CD4-positive, alpha-beta T cell treated with Interleukin-21 for 1 hour (primary cell): ENCODE measurements at places on chromosomes 16 and 17.

- no peak for DNase-seq
Measured at GRCh38 chr17:48960834-48961515, 7.4 kb downstream of the GIP start.

DNA sequence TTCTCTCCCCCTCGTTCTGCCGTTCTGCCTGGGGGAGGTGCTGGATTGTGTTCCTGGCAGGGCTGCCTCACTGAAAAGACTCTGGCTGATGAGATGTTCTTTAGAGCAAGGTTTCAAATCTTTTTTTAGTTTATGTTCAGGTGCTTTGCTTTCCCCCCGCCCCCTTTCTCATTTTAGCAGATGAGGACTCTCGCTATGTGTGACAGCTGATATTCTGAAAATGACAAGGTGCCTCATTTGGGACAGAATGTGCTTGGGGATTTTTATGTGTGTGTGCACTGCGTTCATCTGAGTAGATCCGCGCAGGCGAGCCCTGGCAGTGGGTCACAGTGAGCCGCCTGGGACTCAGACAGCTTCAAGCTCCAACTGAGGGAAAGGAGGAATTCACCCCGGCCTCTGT lies 205.9 kb downstream of the HS3ST4 start:
- DNase-seq = no peak

DNA sequence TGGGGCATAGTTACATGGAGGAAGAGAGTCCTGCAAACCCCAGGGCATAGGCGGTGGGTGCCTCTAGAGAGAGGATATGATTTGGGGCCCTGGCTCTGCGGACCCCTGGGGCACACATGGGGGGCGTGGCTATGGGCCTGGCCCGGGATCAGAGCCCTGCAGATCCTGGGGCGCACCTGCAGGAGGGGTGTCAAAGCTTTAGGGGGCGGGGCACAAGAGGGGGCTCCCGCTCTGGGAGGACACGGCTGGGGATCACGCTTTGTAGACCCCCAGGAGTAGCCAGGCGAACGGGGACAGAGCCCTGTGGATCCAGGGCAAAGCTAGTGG lies 497 bp downstream of the BCL7C start:
- no peak for DNase-seq

GRCh38 chr16:88502776-88503280 lies 49.7 kb downstream of the ZFPM1 start:
- no peak for DNase-seq

DNA sequence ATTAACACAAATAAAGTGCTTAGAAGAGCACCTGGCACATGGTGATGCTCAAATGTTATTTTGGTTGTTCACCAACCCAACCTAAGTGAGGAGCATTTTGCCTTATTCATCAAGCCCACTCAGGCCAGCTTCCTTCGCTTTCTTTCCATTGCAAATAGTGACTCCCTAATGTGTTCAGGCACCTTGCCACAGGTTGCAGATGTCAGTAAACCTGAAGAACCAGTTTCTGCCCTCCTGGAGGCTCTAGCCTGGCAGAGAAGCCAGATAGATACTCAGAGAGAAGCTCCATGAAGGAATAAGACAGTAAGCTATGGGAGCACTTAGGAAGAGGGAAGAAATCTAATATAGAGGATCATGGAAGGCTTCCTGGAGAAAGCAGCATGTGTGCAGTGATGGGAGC lies 23.9 kb downstream of the GPR139 start:
- no peak for DNase-seq

DNA sequence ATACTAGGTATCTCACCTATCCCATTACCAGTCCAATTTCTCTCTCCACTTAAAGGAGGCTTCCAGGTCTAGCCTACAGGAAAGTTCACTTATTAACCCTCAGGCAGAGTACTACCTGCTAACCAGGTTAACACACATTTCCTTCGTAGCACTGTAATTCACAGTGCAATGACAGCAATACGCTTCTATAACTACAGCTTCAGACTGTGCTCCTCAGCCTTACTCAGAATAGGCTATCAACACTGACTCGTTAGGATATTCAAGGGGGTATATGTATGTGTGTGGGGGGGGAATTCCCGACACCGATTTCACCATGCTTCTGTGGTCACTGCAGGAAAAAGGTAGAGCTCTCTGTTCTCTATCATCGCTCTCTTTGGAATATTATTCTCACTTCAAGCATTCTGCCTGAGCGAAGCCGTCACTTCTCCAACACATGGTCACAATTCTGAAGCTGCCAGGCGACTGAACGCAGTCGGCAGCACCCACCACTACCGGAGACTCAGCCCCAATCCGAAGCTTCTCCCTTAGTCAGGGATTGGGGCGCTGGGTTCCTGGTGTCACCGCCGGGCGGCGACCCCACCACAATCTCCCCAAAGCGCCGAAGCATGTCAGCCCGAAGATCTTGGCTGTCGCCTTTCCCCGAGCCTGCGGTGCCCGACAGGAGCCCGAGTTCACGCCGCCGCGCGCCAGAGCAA lies 618 bp downstream of the GGA3 start:
- peak; percentile 65 for DNase-seq

GRCh38 chr16:61726701-61727100 lies 309.5 kb downstream of the CDH8 start:
- DNase-seq = no peak

DNA sequence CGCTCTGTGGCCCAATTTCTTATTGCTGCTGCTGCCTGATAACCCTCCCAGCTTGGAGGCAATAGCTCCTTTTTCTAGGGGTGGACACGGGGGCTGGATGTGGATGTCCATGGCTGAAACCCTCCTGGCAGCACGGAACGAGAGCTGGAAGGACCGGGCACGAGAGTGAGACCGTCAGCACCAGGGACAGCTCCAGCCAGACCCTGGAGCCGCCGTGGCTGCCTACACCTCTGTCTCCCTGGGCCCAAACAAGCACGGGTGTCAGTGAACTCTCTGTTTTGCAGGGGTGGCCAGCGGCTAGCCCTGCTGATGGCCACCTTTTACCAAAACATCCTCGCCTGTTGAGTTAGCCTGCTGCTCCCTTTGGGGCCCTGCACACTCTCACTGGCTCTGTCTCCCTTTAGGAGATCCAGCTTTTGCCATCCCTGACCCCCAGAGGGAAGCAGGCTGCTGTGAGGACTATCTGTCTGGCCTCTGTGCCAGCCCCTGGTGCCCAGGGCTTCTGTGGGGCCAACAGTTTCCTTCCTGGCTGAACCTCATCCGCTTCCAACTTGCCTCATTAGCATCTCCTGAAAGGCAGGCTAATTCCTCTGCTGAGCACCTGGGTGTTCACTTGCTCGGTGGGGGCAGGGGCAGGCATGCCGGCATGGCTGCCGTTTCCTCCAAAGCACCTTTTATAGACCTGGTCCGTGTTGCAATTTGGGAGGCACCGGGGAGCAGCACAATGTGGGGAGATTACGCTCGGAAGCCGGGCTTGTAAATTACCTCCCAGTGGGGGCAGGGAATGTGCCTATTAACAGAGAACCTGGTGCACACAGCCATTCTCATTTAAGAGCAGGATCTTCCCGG lies 118.1 kb downstream of the ENGASE start:
- no peak for DNase-seq

- no peak for DNase-seq
Measured at GRCh38 chr16:12609937-12610699, 193.6 kb downstream of the CPPED1 start.

- no peak for DNase-seq
Measured at GRCh38 chr17:67982686-67983382, 13.4 kb downstream of the C17orf58 start.

- DNase-seq = no peak
Measured at GRCh38 chr16:25045696-25046381, 30.7 kb upstream of the ARHGAP17 start.

DNA sequence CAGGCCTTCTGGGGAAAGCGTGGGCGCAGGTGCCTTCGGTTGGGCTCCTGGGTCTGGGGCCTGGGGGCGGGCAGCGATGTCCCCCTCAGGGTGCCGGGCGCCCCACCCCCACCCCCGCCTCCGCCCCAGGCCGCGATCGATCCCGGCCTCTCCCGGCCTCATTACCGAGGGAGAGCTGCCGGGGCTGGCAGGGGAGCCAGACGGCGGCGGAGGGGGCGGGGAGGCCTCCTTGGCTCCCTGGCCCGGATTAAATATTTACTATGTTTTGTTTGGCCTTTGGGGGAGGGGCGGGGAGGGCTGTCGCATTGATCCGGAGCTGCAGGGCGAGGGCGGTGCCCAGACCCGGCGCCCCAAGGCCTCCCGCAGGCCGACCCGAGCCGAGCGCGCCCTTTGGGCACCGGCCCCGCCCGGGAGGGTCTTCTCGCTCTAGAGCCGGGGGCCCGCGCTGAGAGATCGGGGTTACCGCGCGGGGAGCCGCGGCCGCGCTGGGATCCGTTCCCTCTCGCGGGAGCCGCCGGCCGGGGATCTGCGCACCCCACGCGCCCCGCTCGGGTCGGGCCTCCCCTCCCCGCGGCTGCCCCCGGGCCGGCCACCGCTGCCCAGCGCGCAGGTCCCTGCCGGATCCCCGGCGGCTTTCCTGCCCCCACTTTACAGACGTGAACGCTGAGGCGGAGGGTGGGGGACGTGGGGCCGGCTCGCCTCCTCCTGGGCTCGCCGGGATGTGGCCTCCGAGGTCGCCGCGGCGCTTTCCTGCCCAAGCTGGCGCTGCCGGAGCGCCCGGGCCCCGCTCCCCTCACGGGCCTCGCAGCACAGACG lies 27.0 kb downstream of the RTN4RL1 start:
- DNase-seq = no peak

DNA sequence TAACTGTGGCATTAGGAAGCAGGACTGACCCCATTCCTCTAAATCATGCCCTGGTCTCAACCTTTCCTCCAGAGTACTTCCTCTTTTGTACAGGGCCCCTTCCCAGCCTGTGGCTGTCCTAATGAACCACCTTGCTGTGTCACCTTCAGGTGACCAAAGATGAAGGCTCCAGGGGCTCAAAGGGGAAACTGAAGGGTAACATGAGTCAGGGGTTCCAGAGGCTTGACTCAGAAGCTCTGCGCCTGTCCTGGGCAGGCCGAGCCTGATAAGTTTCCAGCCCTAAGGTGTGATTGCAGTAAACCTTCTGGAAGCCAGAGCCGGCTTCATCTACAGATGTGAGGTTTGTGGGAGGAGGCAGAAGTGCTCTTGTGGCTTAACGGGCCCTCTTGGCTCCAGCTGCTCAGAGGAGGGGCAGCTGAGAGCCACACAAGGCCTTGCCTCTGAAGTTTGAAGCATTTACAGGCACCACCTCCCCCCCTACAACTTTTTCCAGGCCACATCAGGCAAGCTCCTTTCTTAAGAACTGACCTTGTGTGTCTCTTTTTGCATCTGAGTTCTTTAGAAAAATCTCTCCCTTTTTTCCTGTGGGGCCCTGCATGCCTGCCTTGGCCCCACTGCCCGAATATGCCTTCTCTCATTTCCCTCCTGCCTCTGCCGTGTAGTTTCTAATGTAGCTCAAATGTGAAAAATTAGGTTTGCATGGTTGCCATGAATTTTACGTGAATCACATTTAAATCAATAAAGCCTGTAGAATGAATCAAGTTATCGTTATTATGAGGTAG lies 149.9 kb downstream of the CLEC16A start:
- DNase-seq = no peak

DNA sequence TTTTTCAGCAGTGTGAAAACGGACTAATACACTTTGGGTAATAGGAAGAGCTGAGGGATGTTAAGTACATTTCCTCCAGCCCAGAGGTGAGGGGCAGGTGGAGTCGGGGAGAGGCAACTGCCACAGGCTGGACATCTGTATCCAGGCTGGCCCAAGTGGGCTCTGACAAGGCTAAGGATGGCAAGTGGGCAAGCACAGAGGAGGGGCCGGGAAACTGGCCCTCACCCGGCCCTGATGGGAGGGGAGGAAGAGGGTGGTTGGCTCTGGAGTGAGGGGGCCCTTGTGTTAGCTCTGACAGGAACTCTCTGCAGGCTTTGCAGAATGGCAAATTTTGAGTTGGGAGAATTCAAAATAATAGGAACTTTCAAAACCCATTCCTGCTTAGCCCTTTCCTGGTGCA lies 251.0 kb upstream of the TNRC6C start:
- no peak for DNase-seq

- DNase-seq = peak; percentile 70
Measured at GRCh38 chr17:64491034-64491860, 5.6 kb downstream of the POLG2 start.

GRCh38 chr17:28033972-28034714 lies 8.3 kb upstream of the NLK start:
- DNase-seq = no peak

DNA sequence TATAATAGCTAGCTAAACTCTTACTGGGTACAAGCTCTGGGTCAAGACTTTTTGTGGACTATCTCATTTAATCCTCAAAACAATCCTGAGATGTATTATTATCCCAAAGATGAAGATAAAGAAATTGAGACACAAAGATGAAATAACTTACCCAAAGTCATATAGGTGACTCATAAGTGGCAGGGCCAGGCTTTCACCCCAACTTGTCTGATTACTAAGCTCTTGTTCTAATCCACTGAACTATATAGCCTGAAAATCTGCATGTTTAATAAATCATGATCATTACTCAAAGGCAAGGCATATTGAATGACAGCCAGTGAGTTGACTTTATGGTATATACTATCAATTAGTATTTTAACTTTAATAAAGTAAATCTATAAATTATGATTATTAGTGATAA lies 77.4 kb downstream of the SKAP1 start:
- no peak for DNase-seq

GRCh38 chr17:50026046-50026675 lies 29.7 kb upstream of the ITGA3 start:
- no peak for DNase-seq

- DNase-seq = no peak
Measured at GRCh38 chr17:8835631-8836364, 31.7 kb downstream of the PIK3R6 start.

- DNase-seq = no peak
Measured at GRCh38 chr16:4500272-4500671, 24.1 kb downstream of the HMOX2 start.

DNA sequence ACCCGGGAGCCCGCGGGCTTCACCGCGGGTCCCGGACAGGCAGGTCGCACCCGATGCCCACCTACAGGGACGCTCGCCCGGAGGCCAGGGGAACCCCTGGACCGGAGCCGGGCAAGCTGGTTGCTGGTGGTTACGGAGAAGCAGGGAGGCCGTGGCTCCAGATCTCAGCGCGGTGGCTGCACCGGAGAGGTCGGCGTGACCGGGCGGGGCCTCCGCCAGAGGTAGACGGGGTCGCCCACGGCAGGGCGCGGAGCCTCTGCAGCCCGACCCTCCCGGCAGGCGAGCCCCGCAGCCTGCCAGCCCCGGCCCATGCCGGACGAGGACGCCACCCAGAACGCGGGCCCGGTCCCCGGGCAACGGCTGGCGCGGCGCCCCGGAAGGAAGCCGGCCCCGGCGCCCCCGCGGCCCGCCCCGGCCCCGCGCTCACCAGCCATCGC lies 341 bp downstream of the PCYT2 start:
- DNase-seq = no peak

DNA sequence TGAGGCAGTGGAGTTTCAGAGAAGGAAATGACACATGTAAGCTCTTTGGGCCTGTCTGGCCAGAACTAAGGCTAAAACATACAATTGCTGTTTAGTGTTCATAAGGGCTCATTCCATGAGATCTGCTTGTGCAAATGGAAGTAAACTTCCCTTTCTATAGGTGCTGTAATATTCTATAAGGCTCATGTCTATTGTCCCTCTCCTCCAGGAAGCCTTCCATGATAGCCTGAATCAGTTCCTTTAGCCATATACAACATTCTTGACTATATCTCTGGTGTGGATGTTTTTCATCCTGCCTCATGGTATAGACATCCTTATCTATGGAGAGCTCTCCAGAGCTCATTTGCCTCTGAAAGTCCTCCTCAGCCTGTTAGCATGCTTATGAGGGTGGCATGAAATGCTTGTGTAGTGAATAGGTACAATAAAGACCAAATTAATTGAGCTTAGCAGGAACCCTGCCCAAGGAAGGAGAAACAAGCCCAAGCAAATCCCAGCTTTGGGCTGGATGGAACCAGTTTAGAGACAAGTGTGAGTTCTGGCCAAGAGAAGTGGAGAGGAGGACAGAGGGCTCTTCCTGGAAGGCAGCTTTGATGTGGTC lies 1.6 kb upstream of the ETV4 start:
- DNase-seq = no peak

GRCh38 chr16:48682971-48683370 lies 73.0 kb upstream of the N4BP1 start:
- no peak for DNase-seq
